Stimulated activated CD4-positive, alpha-beta T cell treated with anti-CD3 and anti-CD28 coated beads, Interleukin-15, amount 100 ng/mL, for 1 hour (primary cell): ENCODE measurements at places on chromosomes 4 and X.
A peak's percentile ranks its signal among the peaks of the same experiment; 100 is the strongest.

DNA sequence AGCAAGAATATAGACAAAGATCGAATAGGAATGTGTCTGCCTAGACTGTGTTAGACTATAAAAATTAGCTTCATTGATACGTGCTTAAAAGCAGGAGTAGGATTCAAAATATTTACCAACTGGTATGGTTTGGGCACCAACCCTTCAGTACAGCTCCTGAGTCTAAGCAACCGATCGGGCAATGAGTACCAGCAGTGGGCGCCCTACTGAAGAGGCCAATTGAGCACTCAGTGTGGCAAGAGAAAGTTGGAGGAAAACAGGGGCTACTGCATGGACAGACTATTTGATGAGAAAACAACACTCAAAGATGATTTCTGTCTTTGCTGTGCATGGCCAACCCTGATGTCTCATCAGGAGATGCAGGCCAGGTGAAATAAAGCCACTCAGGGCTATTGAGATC lies 176.0 kb upstream of the NWD2 start:
- no peak for DNase-seq

DNA sequence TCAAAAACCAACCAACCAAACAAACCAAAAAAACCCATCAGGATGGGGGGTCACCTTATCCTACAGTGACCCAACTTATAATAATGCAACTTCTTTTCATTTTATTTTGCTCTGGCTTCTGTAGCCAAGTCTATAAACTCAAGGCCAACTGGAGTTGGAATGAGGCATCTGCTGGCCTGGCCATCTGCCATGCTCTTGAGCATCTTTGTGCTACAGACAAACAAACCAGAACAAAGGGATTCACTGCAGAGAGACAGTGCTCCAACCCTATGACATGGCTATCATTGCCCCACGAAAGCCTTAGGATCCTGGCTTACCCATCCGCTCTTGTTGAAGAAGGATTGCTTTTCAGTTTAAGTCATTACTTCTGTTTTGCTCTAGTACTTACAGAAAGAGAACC lies 49.2 kb upstream of the SCRG1 start:
- DNase-seq: no peak

- no peak for DNase-seq
Measured at GRCh38 chr4:7336067-7336569, 98.6 kb downstream of the PSAPL1 start.

- no peak for DNase-seq
Measured at GRCh38 chr4:7379719-7380118, 55.0 kb downstream of the PSAPL1 start.

DNA sequence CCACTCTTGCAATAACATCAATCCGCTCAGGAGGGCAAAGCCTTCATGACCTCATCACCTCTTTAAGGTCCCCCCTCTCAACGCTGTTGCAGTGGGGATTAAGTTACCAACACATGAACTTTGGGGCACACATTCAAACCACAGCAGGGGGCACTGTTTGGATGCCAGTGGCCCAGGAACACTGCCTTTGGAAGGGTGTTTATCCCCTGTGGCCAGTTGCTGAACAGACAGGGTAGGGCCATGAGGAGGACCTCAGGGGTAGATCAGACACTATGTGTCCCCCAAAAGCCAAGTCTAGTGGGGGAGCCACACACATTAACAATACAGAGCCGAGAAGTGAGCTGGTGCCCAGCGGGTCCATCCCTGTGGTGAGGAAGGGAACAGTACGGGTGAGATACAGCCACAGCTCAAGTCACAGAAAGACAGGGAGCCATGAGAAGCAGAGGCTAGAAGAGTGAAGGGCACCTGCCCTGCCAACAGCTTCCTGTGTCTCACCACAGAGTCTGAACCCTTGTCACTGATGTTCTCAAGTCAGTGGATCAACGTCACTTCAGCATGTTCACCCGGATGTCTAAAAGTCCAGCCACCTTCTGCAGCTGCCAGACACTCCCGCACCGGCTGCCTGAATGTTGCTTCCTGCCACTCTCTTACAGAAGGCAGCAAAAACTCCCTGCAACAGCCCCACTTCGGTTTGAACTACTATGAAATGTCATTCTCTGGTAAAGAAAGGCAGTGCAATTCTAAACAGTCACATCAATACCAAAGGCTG lies 19.9 kb upstream of the MXD4 start:
- DNase-seq: peak; percentile 69

GRCh38 chrX:70592091-70592490 lies 147.5 kb downstream of the DLG3 start:
- no peak for DNase-seq

DNA sequence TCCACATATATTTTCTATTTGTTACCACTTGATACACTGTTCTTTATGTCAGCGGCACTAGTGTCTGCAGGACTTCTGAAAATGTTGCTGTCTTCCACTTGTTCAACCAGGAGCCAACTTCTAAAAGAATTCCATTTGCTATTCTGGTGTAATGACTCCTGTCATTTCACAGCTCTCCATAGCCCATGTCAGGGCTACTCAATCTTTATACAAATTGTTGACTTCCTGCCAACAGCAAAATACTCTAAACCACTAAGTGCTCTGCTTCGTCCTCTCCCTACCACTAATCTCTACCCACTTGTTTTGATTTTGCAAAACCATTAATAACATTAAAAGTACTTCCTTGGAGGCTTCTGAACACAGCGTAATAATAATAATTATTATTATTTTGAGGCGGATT lies 7.2 kb downstream of the CTSO start:
- no peak for DNase-seq

GRCh38 chr4:184514121-184514988 lies 40.0 kb upstream of the IRF2 start:
- peak; percentile 27 for DNase-seq

- DNase-seq: no peak
Measured at GRCh38 chrX:71945237-71945805, 34.7 kb downstream of the NHSL2 start.

DNA sequence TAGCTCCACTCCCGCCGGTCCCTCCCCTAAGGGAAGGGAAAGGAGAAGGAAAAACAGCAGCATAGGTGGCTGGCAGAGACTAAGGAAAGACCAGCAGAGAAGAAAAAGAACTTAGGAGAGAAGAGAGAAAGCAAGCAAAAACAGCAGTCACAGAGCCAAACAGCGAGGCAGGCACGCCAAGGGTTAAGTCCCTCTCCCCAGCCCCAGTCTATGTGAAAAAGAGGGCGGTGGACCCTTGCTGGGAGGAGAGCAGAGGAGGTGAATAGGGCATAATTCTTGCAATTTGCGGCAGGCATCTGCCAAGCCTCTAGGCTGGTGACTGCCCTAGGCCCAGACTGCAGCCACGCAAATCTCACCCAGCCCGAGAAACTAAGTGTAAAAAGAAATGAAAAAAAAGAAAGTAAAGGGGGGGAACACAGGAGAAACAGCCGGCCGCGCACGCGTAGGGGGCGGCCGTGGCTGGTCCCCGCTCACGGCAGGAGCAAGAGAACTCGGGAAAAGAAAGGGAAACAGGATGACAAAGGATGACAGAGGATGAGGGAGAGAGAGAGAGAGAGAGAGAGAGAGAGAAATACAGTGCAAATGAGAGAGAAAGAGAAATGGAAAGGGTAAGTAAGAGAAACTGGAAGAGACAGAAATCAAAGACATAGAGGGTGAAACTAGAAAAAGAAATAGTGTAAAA lies 48.6 kb downstream of the MAGEA9 start:
- no peak for DNase-seq

GRCh38 chr4:139986106-139986505 lies 167.9 kb downstream of the MAML3 start:
- no peak for DNase-seq

DNA sequence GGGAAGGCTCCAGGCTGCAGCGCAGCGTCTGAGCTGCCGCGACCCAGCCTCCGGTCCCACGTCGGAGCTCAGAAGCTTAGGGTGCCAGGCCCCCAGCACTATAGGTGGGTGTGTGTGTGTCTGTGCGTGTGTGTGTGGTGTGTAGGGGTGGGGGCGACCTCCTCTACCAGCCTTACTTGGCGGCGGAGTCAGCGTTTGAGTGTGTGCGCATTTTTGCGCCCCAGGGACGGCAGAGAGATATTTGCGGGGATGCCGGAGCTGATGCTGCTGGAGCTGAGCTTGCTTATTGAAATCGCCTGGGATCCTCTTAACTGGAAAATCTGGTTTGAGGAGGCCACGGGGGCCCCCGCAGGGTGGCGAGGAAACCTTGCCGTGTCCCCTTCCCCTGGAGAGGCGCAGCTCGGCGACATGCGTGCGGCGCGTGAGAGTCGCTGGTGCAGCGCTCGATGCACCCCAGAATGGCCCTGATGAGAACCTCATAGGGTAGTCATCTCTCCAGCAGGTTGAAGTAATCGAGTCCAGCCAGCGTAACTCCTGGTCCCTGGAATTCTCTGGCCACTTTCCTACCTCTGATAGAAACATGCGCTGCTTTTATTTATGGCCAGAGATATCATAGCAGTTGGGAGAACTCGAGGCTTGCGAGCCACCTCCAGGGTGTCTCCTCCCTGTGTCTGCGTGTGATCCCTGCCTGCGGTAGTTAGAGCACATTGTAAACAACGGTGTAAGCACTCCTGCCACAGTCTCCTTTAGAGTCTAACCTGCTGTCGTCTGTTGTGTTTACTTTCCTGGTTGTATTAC lies 2.7 kb downstream of the ADGRL3 start:
- no peak for DNase-seq

GRCh38 chrX:45196701-45197100 lies 4.0 kb downstream of the DIPK2B start:
- DNase-seq: no peak

DNA sequence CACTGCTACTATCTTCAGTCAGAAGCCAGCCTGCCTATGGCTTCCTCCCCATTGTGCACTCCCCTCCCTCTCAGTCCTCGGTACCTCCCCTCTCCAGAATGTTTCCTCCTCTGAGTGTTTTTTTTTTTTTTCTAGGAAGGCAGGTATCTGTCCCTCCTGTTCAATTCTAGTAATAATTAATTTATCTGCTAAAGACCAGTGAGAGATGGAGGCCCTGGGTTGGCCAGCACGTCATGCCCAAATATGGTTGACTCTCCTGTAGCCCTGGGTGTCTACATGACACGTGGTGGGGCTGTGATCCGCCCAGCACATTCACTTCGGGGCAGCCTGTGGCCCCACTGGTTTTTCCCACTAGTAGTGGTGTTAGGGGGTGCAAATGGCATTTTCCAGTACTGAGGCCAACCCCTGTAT lies 1.8 kb downstream of the FLNA start:
- no peak for DNase-seq

DNA sequence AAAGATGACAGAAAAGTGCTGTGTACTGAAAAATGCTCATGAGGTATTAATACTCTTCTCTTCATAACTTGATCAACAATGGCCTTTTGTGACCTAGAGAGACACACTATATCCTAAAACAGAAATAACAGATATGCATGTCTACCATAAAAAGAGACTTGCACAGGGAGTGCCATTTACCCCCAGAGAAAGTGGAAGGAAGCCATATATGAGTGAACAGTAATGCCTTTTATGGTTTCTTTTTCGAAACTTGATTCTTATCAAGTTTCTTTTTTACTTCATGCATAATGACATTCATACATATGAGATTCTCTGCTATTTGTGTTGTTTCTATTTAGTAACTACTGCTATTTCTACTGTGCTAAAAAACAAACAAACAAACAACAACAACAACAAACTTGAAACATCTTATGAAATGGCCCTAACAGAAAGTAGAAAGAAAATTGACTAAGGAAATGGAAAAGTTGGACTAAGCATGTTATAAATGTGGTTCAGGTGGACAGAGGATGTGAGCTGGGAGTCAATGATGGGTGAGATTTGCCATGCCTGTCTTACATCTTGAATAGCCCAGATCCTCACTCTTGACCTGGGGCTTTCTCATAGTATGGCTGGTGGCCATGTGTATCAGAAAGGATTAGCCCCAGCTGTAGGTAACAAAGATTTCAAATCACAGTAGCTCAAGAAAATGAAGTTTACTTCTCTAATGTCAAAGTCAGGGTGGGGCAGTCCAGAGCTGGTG lies 43.8 kb downstream of the GEMIN8 start:
- DNase-seq: no peak

DNA sequence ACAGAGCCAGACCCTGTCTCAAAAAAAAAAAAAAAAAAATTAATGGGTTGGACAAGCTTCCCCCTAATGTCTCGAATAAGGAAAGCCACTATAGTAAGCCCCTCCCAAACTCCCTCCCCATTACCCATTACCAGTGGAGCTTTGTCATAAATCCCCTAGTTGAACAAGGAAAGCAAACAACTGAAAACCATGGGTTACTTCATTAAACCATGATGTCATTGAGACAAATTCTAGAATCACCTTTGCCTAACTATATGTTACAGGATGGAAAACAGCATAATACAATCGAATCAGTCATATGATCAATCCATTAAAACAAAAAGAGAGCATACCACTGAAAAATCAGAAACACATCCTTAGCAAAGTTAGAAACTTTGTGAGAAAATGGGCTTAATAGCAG lies 8.2 kb downstream of the ARAP2 start:
- DNase-seq: no peak

DNA sequence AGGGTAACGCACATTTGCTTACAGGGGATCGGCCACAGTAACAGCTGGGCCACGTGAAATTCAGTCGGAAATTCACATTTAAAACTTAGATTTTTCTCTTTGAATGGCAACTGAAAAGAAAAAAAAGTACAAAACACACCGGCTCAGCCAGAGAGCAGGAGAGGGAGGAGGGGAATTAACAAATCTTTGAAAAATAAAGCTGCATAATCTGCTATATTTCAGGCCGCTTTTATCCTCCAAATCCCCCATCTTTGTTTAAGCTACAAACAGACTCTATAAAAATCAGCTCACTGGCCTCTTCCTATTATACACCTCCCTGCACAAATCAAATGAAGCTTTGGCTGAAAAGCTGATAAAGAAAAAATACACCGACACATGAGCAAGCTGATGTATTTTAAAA lies 169.1 kb downstream of the LDB2 start:
- DNase-seq: no peak

GRCh38 chrX:49995107-49995731 lies 72.8 kb downstream of the CLCN5 start:
- DNase-seq: no peak

GRCh38 chr4:171588051-171588545 lies 225.1 kb upstream of the GALNTL6 start:
- DNase-seq: no peak

DNA sequence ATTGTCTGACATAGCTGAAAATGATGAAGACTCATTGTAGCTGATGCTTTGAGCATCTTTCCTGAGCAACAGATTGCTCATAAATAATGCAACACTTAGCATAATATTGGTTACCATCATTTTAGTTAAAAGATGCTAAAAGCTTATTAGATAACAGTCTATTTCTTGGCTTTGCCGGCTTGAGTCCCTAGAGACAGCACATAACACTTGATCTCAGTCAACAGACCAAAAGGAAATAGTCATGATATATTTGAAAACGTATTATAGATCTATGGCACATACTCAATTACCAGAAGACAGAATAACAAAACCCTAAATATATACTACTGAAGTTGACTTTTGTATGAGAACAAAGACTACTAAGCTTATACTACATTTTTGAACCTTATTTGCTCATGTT lies 846.7 kb upstream of the EPHA5 start:
- no peak for DNase-seq

DNA sequence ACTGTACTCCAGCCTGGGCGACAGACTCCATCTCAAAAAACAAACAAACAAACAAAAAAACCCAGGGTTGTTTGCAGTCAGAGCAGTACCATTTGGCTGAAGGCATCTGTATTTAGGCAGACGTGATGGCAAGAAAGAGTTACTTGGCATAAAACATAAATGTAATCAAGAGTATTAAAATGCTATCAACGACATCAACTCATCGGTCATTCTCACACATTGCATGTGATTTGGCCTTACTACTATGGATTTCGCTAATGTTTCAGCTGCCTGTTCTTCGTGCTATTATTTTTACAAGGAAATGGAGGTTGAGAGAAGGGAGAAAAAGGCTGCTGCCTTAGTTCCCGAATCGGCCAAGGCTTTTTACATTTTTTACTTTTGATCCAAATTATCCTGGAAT lies 15.5 kb upstream of the SMARCA5 start:
- no peak for DNase-seq

- DNase-seq: no peak
Measured at GRCh38 chr4:139054791-139055505, 39.4 kb downstream of the NOCT start.
